ENCODE measurements at places on chromosomes 11 and 22.

GRCh38 chr11:48017831-48018527 lies 37.6 kb downstream of the PTPRJ start:
- DNase-seq = no peak

DNA sequence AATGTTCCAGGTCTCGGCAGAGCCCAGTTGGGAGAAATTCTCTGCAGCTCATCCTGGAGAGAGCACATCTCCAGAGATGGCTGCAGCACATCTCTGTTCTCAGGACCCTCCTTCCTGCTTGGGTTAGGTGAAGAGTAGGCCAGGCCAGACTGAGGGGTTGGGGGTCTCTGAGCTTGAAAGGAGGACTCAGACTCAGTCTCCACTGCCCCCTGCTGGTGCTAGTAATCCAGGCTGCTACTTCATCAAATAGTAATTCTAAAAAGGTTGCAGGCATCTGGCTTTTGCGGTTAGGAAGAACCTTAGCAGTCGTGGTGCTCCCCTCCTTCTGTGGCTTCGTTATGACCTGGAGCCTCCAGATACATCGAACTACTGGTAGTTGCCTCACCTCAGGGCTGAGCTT lies 9.7 kb downstream of the TUB start:
- no peak for DNase-seq

DNA sequence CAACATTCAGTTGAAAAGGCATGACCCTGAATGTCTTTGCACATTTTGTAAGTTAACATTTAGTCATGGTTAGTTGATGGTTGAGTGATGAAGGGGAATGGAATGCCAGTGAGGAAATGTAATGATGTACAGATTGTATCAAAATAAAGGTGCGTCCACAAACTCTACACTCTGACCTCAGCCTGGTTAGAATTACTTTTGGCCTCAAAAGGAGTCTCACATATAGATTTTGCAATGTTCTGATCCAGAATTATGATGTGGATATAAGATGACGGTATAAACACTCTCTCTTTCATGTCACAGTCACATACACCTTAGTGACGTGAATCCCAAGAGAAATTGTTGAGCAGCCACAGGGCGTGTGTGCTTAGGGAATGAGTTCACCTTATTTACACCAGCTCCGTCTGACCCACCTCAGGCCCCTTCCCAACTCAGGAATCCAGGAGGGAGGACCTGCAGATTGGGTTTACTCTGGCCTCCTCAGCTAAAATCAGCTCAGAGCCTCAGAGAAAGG lies 100.1 kb downstream of the RDX start:
- no peak for DNase-seq

- DNase-seq = no peak
These were observed 629.5 kb downstream of the NTM start for GRCh38 chr11:131999955-132000354.

- no peak for DNase-seq
These were observed 57.3 kb upstream of the SLN start for GRCh38 chr11:107769189-107769588.

DNA sequence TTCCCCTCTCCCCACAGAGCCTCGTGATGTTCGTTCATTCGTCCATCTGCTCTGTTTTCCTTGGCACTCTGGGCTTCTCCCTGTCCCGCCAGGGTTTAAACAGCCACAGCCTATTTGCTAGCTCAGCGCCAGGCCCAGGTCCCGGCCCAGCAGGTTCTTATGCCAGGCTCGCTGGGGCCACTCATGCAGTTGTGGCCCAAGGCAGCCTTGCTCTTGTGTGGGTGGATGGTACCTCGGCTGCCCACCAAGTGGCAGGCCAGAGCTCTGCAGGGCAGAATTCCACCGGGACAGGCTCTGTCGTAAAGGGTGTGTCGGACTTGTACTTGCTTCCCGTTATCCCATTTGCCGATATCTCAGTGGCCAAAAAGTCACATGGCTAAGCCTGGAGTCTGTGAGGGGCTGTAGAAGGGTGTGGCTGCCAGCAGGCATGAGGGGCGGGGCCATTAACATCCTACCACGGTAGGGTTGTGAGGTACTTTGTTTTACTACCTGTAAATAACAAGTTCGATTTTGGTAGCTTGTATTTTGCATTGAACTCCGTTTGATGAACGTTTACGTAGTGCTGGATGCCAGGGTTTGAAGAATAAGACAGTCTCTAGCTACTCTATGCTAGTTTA lies 7.9 kb downstream of the FAM118A start:
- DNase-seq = peak; percentile 51

DNA sequence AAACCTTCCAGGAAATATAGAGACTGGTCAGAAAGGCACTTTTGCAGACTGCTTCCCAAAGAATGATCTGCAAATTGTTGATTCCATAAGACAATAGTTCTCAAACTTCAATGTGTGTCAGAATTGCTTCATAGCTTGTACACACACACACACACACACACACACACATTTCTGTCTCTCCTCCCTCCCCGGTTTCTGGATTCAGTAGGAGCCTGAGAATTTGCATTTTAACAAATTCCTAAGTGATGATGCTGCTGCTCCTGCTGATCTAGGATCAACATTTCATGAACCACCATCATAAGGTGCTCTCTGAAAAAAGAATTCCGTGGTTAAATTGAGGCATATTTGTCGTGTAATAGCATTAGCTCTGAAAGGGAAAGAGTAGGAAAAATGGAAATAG lies 35.3 kb upstream of the FZD4 start:
- DNase-seq = no peak

- peak; percentile 85 for DNase-seq
These were observed 10.7 kb upstream of the ACCSL start for GRCh38 chr11:44036811-44037657.

DNA sequence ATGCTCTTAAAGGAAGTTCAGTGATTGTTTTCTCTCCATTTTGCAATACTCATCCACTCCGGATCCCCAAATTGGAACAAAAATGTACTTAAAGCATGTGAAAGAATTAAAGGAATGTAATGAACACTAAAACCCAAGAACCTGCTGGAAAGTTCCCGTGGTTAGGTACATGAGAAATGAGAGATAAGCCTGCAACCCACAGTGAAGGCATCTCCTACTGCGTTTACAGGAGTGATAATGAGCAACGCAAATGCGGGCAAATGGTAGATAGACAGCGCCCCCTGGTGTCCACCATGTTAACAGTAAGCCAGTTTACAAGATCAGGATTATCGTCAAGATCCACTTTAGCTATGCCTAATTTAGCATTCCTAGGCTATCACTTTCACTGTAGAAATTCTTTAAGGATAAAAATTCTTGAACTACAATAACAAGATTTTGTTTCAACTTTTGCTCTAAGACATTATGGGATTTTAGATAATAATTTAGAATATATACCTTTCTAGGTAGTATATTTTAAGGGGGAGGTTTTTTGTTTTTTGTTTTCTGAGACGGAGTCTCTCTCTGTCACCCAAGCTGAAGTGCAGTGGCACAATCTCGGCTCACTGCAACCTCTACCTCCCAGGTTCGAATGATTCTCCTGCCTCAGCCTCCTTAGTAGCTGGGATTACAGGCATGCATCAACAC lies 29.9 kb downstream of the ALG9 start:
- peak; percentile 84 for DNase-seq

- DNase-seq = no peak
These were observed 26.0 kb downstream of the IL10RA start for GRCh38 chr11:118012083-118012669.

DNA sequence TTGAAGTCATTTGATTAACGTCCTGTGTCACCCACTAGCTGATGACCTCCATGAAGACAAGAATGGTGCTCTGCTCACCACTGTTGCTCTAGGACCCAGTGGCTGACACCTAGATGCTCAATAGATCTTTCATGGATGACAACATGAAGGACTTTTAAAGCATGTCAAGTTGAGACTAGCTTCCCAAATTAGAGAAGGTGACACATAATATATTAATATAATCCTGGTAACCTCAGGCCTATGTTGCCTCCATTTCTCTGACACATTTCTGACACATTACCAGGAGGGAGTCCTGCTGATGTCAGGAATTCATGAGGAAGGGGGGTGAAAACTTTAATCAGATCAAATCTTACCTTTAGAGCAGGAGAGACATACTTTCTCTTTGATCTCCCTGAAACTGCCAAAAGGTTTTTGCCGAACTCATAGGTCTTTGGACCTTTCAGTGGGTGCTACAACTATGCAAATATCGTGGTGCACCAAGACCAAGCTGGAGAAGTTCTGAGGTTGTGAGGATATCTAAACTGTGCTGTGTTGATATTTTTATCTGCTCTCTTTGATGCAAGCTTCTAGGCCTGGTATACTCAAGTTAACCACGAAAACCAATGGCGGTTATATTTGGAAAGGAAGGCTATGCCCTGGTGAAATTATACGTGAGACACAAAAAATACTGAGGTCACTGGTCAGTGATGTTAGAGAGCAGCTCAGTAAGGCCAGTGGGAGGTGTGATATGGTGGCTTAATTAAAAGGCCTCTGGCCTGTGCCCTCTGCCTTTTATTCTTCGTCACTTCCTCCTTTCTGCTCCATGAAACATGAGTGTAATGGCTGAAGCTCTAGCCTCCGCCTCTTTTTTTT lies 13.2 kb upstream of the AMPD3 start:
- DNase-seq = no peak

DNA sequence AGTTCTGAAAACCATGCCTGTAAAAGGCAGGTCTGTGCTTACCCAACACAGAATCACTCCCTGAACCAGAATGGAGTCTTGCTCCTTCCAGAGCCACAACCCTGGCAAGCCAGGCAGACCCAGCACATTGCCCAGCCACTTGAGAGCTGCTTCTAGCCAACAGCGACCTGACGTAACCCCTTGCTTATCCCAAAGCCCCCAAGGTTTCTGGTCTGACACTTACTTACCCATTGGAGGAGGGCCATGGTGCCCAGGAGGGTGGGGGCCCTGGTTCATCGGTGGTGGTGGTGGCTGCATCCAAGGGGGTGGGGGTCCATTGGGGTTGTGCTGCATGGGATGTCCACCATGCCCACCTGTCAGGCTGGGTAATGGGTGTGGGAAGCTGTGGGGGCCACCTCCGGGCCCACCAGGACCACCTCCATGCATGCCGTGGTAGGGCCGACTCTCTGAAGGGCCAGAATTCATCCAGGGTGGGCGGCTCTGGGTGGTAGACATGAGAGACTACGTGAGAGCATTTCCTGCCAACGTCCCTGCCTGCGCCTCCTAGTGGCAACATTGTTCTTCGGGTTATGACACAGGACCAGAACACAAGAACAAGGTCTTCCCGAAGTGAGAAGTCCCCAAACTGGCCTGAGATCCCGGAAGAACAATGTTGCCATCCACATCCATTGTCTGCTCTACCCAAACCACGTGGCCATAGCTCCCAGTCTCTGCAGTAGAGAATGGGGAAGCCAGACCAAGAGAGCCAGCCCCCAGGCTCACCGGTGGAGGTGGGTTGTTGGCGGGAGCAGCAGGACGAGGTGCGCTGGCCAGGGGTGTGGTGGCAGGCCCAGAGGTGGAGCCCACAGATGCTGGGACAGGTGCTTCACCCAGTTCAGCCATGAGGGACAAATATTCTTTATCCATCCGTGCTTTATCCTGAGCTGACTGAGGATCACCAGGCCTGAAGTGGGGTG lies 7.8 kb upstream of the PYGM start:
- peak; percentile 62 for DNase-seq

DNA sequence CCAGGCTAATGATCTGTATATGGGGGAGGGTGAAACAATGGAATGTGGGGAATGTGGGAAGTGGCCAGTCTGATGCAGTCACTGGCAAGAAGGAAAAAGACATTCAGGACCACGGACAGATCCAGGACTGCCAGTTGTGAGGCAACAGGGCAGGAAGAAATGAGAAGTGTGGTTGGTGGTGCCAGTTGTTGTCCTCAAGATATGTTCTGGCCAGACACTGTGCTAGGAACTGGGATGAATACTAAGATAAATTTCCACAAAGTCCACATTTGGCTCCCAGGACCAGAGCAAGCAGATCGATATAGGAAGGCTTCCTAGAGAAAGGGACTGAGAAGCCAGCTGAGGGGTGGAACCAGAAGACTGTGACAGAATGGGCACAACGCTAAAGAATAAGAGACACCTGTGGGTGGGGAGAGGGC lies 6.8 kb upstream of the TPBGL start:
- no peak for DNase-seq

GRCh38 chr11:114209343-114209742 lies 86.9 kb upstream of the NNMT start:
- DNase-seq = no peak

DNA sequence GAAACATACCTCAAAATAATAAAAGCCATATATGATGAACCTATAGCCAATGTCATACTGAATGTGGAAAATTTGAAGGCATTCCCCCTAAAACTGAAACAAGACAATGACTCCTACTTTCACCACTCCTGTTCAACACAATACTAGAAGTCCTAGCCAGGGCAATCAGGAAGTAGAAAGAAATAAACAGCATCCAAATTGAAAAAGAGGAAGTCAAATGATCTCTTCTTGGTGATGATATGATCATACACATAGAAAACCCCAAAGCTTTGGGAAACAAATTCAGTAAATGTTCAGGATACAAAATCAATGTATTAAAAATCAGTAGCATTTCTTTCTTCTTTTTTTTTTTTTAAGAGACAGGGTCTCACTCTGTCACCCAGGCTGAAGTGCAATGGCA lies 109.9 kb downstream of the DLG2 start:
- DNase-seq = no peak

GRCh38 chr11:110177086-110177456 lies 83.9 kb downstream of the ZC3H12C start:
- DNase-seq = no peak

- DNase-seq = no peak
These were observed 51.6 kb downstream of the LGR4 start for GRCh38 chr11:27420722-27421572.

DNA sequence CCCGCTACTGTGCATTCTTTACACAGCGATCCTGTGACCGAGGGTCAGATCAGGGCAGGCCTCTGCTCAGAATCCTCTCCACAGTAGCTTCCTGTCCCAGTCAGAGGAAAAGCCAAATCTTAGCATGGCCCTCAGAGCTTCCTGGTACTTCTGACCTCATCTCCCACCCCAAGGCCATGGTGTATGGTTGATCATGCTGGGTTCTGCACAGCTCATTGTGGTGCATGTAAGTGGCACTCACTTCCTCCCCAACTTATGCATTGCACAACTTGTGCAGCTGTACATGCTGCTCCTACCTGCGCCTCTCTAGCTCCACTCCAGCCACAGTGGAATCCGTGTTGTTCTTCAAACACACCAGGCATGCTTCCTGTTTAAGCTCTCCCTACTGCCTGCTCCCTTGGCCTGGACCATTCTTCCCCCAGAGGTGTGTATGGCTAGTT lies 20.3 kb downstream of the BMAL1 start:
- DNase-seq = no peak

DNA sequence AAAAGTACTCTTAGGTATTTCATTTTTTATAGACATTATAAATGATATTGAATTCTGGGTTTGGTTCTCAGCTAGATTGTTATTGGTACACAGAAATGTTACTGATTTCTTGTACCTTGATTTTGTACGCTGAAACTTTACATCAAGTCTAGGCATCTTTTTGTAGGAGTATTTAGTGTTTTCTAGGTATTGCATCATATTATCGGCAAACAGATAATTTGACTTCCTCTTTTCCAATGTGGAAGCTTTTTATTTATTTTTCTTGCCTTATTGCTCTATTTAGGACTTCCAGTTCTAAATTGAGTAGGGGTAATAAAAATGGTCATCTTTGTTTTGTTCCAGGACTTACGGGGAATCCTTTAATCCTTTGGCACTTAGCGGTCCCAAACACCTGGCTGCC lies 676.6 kb upstream of the CCDC179 start:
- DNase-seq = no peak
